ENCODE measurements at places on chromosomes 5 and 9. TPM values are rescaled to one million over a fixed set of nuclear protein-coding genes. Genes with fewer than 3 reads are reported as not detected.

GRCh38 chr5:68440245-68440644 is 224.7 kb downstream of the PIK3R1 start:
- no peak for DNase-seq

GRCh38 chr5:156435101-156435500 is 108.1 kb downstream of the SGCD start:
- DNase-seq, result no peak

PDLIM4 gene
- total RNA-seq, result 94.7 TPM

DNA sequence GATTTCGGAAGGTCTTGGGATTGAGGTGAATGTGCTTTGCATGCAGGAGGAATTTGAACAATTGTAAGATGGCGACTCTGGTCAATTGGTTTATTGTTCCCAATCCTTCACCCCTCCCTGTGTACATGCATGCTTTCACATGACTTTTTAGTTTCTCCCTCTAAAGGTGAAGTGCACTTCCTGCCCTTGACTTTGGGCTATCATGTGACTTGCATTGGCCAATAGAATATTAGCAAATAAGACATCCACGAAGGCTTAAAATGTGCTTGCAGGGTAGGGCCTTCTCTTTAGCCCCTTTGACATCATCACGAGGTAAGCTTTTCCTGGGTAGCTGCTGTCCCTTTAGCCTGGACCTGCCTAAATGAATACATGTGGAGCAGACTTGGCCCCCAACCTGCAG is 8.1 kb upstream of the ZBTB43 start:
- DNase-seq, result no peak

- DNase-seq, result peak; percentile 85
Observed at GRCh38 chr5:74575741-74576538, 64.6 kb downstream of the ENC1 start.

- no peak for DNase-seq
Observed at GRCh38 chr9:24351973-24352372, 193.7 kb downstream of the IZUMO3 start.

GRCh38 chr5:34008802-34009201 is 952 bp upstream of the AMACR start:
- DNase-seq, result no peak

EQTN gene
- not detected for total RNA-seq

Measured in Daoy (cell line).